ENCODE measurements at places on chromosomes 3 and 15. TPM values are rescaled to one million over a fixed set of nuclear protein-coding genes. Genes with fewer than 3 reads are reported as not detected.

Gene GOLGA8Q
- not detected for total RNA-seq

Gene SCN5A
- not detected for total RNA-seq

Gene GOLGA8J
- not detected for total RNA-seq

Gene DNAJA4
- 5.4 TPM for total RNA-seq

Gene PLA2G4D
- 0.17 TPM for total RNA-seq

Gene RAD54L2
- total RNA-seq: 14.3 TPM

Gene TJP1
- 102 TPM for total RNA-seq

Gene OIP5
- total RNA-seq: 26.6 TPM

Gene EPHA3
- 0.33 TPM for total RNA-seq

Gene CCNB2
- total RNA-seq: 61.7 TPM

Gene SI
- total RNA-seq: not detected

Gene SHC4
- total RNA-seq: 4.3 TPM

Gene MELTF
- 46.8 TPM for total RNA-seq

Gene PTH1R
- not detected for total RNA-seq

Gene CFAP44
- 9.0 TPM for total RNA-seq

Gene CADM2
- total RNA-seq: not detected

Gene SOX2
- total RNA-seq: not detected

Gene TMEM41A
- 28.5 TPM for total RNA-seq

Gene ZKSCAN7
- total RNA-seq: not detected

Gene REC114
- not detected for total RNA-seq

Gene ZNF385D
- 2.9 TPM for total RNA-seq

Gene RSL24D1
- total RNA-seq: 43.5 TPM

Gene CCR3
- not detected for total RNA-seq

Gene ITGB5
- total RNA-seq: 67.2 TPM

Gene ADGRG7
- total RNA-seq: not detected

Gene BNC1
- 2.4 TPM for total RNA-seq
